Activated B cell treated with CpG ODN at 0.5 μM for 24 hours (primary cell): ENCODE measurements at places on chromosomes 6 and 20. TPM values are rescaled to one million over a fixed set of nuclear protein-coding genes. Genes with fewer than 3 reads are reported as not detected.

- no peak overlapping the region for H3K27ac ChIP-seq
- DNase-seq = no peak
- H3K4me3 ChIP-seq = no peak overlapping the region
- no peaks in the 10 kb centered on the region for H3K27me3 ChIP-seq
- peaks cover 51% of the 10 kb centered on the region for H3K4me1 ChIP-seq
- peaks cover 9% of the 10 kb centered on the region for H3K36me3 ChIP-seq
Observed at GRCh38 chr6:37959061-37959460, 139.5 kb downstream of the ZFAND3 start.

- H3K4me3 ChIP-seq = no peak overlapping the region
- peaks cover 6% of the 10 kb centered on the region for H3K36me3 ChIP-seq
- no peak overlapping the region for H3K27ac ChIP-seq
Observed at GRCh38 chr20:56414842-56415765, 3.0 kb downstream of the CASS4 start.

- peaks cover 11% of the 10 kb centered on the region for H3K4me1 ChIP-seq
- no peaks in the 10 kb centered on the region for H3K36me3 ChIP-seq
- DNase-seq = no peak
Observed at GRCh38 chr6:111793711-111794111, 79.5 kb downstream of the FYN start.

- H3K4me3 ChIP-seq = no peak overlapping the region
- H3K27me3 ChIP-seq = peaks cover 35% of the 10 kb centered on the region
- H3K27ac ChIP-seq = no peak overlapping the region
Observed at GRCh38 chr20:3168829-3169590, 4.3 kb downstream of the LZTS3 start.

DNA sequence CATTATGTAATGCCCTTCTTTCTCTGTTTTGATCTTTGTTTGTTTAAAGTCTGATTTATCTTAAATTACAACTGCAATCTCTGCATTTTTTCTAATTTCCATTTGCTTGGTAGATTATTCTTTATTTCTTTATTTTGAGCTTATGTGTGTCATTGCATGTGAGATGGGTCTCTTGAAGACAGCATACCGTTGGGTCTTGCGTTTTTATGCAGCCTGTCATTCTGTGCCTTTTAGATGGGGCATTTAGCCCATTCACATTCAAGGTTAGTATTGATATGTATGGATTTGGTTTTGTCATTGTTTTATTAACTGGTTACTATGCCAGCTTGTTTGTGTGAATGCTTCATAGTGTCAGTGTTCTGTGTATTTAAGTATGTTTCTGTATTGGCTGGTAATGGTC is 84.9 kb upstream of the HMGCLL1 start:
- H3K27me3 ChIP-seq = no peaks in the 10 kb centered on the region
- H3K27ac ChIP-seq = no peak overlapping the region
- no peaks in the 10 kb centered on the region for H3K4me1 ChIP-seq
- H3K4me3 ChIP-seq = no peak overlapping the region

The SIRPD gene
- total RNA-seq = 0.37 TPM in 1 of 2 replicates, not detected in the other

The VWA7 gene
- 1.6 and 2.9 TPM in 2 replicates for total RNA-seq

The IPCEF1 gene
- 1.8 and 2.1 TPM in 2 replicates for total RNA-seq

DNA sequence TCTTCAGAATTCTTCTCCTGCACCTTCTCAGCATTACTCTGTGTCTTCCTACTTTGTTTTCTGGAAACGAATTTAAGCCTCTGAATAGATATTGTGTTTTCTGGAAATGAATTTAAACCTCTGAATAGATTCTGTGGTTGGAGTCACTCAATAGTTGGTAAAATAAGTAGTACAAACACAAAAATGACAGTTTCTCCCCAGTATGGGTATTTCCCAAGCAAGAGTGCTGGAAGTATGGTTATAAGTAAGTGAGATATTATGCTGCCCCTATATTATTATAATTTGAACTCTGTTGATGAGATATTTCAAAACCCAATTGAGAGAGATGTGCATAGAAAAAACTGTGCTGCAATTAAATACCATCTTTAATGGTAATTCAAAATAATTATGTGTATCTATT is 94.9 kb downstream of the TINAG start:
- no peak overlapping the region for H3K4me3 ChIP-seq
- H3K36me3 ChIP-seq = no peaks in the 10 kb centered on the region
- no peak overlapping the region for H3K27ac ChIP-seq
- DNase-seq = no peak
- no peaks in the 10 kb centered on the region for H3K27me3 ChIP-seq

The DDR1 gene
- total RNA-seq = 16.8 and 18.7 TPM in 2 replicates

DNA sequence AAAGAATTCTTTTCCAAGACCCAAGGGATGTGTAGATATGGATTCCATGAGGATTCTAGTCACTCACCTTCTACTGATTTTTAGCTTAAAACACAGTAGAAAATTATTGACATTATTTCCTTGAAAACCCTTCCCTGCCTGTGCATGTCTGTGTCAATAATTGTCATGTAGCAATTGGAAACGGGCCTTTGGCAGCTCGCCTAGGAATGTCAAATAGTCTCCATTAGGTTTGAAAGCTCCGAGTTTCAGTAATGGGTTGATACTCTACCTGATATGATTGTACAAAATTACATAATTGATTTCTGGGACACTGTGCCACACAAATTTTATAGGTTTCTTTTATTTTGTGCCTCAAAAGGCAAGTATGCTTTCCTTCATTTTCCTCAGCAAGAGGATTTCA is 515.2 kb upstream of the ARID1B start:
- H3K4me1 ChIP-seq = no peaks in the 10 kb centered on the region
- H3K36me3 ChIP-seq = peaks cover 7% of the 10 kb centered on the region
- DNase-seq = no peak
- no peak overlapping the region for H3K27ac ChIP-seq

- no peak for DNase-seq
- no peak overlapping the region for H3K27ac ChIP-seq
- H3K27me3 ChIP-seq = no peaks in the 10 kb centered on the region
- no peaks in the 10 kb centered on the region for H3K4me1 ChIP-seq
- H3K4me3 ChIP-seq = no peak overlapping the region
Observed at GRCh38 chr6:168619560-168620314, 178.8 kb downstream of the SMOC2 start.

The FOXF2 gene
- total RNA-seq = not detected in 2 replicates

DNA sequence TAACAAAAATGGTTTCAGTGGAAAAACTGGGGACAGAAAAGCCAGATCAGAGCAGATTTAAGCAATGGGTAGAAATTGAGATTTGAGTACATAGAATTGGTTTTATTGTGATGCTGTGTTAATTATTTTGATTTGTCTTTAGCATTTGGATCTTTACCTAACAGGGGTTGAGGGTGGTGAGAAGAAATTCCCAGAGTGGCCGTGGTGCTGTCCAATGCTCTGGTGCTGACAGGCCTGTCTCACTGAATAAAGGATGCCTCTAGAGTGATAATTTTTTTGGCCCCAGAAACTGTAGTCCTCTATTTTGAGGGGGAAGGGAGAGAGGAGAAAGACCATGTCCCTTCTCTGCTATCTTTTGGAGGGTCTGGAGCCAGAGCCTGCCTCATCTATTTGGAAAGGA is 79.1 kb downstream of the LYRM2 start:
- no peaks in the 10 kb centered on the region for H3K36me3 ChIP-seq
- no peaks in the 10 kb centered on the region for H3K4me1 ChIP-seq
- no peak for DNase-seq
- no peak overlapping the region for H3K27ac ChIP-seq

The SMLR1 gene
- not detected in 2 replicates for total RNA-seq

DNA sequence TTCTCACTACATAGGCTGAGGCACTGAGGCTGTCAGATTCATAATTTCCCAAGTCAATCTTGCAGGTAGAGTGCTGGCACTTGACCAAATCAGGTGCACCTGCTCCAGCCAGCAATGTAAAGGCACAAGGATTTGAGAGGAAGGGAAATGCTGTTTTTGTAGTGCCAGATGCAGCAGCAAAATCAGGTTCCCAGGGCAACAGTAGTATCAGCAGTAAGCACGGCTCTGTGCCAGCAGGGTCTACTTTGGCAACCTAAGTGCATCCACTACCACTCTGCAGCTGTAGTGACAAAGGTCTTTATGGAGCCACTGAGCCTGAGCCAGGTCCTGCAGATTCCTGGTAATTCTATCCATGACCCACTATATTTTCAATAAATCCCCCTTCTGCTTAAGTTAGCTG is 329.5 kb downstream of the TPBG start:
- no peaks in the 10 kb centered on the region for H3K36me3 ChIP-seq
- no peak overlapping the region for H3K4me3 ChIP-seq
- H3K27ac ChIP-seq = no peak overlapping the region
- no peak for DNase-seq

GRCh38 chr20:32396646-32397160 is 38.6 kb downstream of the ASXL1 start:
- H3K36me3 ChIP-seq = peaks cover 66% of the 10 kb centered on the region
- peaks cover 23% of the 10 kb centered on the region for H3K4me1 ChIP-seq
- no peaks in the 10 kb centered on the region for H3K27me3 ChIP-seq
- DNase-seq = no peak
- H3K27ac ChIP-seq = no peak overlapping the region
- H3K4me3 ChIP-seq = no peak overlapping the region

DNA sequence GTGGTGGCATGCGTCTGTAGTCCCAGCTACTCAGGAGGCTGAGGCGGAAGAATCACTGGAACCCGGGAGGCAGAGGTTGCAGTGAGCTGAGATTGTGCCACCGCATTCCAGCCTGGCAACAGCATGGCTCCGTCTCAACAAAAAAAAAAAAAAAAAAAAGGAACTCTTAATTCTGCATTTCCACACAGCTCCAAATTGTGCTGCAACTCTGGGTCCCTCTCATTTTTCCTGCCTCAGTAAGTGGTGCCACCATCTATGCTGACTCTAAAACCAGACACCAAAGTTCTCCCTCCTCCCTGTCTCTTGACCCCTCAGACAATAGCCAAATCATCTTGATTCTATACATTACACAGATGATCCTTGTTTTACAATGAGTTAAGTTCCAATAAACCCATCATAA is 133.9 kb downstream of the BTBD9 start:
- no peaks in the 10 kb centered on the region for H3K4me1 ChIP-seq
- H3K27ac ChIP-seq = no peak overlapping the region
- H3K4me3 ChIP-seq = no peak overlapping the region
- no peaks in the 10 kb centered on the region for H3K27me3 ChIP-seq
